ENCODE measurements at places on chromosomes 1 and 21.

DNA sequence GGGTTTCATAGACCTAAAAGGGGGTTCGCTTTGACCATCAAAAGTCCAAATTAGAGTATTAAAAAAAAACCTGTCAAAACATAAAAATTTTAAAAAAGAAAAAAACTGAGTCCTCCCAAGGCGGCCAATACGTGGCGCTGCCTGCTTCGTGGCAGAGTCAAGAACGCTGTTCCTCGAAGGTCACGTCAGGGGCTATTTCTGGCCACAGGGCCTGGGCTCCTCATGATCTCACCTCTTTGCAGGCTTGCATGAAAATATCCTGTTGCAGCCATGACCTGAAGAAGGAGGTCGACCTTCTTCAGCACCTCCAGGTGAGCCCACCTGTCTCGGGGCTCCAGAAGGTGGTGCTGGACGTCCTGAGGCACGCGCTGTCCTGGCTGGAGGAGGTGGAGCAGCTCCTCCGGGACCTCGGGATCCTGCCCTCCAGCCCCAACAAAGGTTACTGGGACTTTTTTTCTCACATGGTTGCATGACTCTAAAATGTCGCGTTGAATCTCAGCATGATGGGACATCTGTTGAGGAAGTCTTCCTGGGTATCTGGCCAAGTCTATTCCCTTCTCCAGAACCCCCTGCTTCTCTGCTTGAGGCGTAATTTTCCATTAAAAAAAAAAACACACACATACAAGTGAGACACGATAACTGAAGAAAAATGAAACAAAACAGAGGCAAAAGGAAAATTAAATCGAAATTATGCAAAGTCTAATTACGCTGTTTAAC, 80.4 kb upstream of the EFHD2 start:
- no peak for DNase-seq

GRCh38 chr1:230306169-230306568, 120.0 kb downstream of the PGBD5 start:
- DNase-seq = peak; percentile 7

DNA sequence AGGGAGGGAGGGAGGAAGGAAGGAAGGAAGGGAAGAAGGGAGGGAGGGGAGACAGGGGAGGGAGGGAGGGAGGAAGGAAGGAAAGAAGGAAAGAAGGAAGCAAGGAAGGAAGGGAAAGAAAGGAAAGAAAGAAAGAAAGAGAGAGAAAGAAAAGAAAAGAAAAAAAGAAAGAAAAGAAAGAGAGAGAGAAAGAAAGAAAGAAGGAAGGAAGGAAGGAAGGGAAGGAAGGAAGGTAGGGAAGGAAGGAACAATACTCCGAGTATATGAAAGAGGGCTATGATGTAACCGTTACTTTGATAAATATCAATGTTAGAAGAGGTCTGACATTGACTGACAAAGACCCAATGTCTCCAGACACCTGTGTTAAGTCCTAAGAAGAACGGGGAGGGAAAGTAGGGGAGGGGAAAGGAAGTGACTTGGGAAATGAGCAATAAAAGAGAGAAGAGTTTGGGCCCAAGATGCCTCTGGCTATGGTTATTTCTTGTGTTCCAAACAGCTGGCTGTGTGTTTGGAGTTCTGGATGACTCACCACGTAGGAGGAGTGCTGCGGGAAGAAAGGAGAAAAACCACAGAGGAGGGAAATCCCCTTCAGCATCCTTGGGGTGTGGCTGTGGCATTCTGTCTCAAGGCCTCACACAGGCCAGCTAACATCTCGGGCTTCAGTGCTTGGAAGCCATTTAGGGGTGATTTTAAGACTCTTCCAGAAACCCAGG, 37.0 kb upstream of the RXRG start:
- DNase-seq = no peak

GRCh38 chr1:83676106-83676505, 322.8 kb downstream of the TTLL7 start:
- DNase-seq = no peak

GRCh38 chr1:219189021-219189824, 15.5 kb downstream of the LYPLAL1 start:
- no peak for DNase-seq

- no peak for DNase-seq
These were observed 68.3 kb downstream of the ADARB1 start for GRCh38 chr21:45142469-45143308.

- DNase-seq = no peak
These were observed 844 bp downstream of the C1orf146 start for GRCh38 chr1:92218559-92218958.
